ENCODE measurements at places on chromosomes 1 and 21.

- DNase-seq, result no peak
Measured at GRCh38 chr1:33008051-33008914, 28.4 kb downstream of the AK2 start.

GRCh38 chr1:239939602-239940001 lies 152.1 kb upstream of the FMN2 start:
- no peak for DNase-seq

DNA sequence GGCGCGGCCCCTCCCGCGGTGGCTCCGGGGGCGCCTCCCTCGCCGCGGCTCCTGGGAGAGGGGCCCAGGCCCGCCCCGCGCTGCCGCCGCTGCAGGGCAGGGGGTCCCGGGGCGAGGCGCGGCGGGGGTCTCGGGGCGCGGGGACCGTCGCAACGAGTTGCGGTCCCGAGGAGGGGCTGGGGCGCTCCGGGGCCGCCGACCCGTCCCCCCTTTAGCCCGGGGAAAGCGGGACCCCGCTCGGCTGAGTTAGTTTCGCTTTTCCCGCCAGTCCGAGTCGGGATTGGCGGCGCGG lies 493 bp downstream of the SPSB1 start:
- no peak for DNase-seq

GRCh38 chr1:7570311-7570710 lies 200.8 kb upstream of the VAMP3 start:
- DNase-seq, result no peak

GRCh38 chr1:183185941-183186490 lies at the start of gene LAMC2:
TSS of gene LAMC2 (plus strand) at chr1:183186264. CDS start at chr1:183186353, 89 bp downstream.
- DNase-seq, result no peak

DNA sequence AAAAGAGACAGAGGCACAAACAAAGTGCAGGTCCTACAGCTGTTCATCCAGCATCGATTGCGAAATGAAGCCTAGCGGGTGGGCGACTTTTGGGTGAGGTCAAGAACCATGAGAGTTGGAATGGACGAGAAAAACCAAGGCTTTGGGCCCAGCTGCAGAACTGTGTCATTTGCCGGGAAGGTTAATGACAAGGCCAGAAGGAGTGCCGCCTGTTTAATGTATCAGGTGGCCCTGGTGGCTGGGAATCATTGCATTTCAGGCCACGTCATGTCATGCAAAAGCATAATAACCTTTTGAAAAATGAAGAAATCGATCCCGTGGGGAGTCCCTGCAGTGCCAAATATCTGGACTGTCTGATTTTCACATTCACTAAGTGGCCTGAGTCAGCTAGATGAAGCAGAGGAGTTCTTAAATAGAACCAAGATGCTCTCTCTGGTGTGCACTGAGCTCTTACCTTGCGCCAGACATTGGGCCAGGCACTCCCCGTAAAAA lies 8.1 kb upstream of the RCC2 start:
- DNase-seq, result no peak

GRCh38 chr1:200410566-200410878 lies 686 bp upstream of the ZNF281 start:
- DNase-seq, result no peak

Measured in activated CD4-positive, CD25-positive, alpha-beta regulatory T cell (primary cell).